ENCODE measurements at places on chromosomes 4 and X.
A peak's percentile ranks its signal among the peaks of the same experiment; 100 is the strongest.

DNA sequence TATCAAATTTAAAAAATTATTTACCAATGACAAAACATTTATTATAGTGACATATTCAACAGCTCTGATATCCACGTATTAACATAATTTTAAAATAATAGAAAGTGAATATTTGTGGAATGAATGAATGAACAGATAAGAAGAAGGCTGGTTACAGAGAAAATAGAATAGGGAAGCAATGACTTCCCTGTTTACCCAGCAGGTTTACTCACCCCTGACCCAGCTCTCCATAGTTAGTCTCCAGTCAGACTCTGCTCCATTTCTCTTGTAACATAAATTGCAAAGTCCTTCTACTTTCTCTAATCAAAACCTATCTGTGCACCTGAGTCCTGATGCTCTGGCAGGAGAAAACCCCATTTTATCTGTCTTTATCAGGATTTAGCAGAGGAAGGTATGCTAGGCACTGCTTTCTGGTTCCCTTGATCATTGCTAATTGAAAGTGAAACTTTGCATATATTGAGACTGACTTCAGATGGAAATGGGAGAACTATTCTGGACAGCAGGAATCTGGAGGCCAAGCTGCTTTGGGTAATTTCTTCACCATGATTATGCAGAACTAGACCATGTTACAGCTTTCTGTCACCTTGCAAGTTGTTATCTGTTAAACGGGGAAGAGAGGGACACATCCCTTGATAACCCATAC, 363.0 kb downstream of the FAT4 start:
- no peak overlapping the region for H3K27ac ChIP-seq
- no peaks in the 10 kb centered on the region for H3K36me3 ChIP-seq
- peak; percentile 3 for DNase-seq
- H3K4me1 ChIP-seq: no peaks in the 10 kb centered on the region

GRCh38 chr4:86717651-86718050, 123.5 kb downstream of the PTPN13 start:
- no peaks in the 10 kb centered on the region for H3K36me3 ChIP-seq
- no peak for DNase-seq
- H3K27ac ChIP-seq: no peak overlapping the region

DNA sequence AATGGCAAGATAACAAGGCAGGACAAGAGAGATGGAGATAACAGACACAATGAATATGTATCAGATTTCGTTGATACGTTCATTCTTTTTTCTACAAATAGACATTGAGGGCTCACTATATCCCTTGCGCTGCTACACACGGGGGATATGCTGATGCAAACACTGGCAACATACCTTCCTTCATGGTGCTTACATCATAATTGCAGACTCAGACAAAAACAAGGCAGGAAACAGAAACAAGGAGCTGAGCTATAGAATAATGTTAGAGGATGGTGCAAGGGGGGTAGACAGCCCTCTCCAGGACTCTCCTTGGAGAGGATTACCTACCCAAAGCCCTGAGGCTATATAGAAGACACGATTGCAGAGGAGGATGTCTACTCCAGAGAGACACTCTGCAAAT, 1069.5 kb downstream of the DMD start:
- DNase-seq: no peak
- H3K36me3 ChIP-seq: no peaks in the 10 kb centered on the region
- no peaks in the 10 kb centered on the region for H3K27me3 ChIP-seq
- no peak overlapping the region for H3K27ac ChIP-seq
- no peaks in the 10 kb centered on the region for H3K4me1 ChIP-seq

DNA sequence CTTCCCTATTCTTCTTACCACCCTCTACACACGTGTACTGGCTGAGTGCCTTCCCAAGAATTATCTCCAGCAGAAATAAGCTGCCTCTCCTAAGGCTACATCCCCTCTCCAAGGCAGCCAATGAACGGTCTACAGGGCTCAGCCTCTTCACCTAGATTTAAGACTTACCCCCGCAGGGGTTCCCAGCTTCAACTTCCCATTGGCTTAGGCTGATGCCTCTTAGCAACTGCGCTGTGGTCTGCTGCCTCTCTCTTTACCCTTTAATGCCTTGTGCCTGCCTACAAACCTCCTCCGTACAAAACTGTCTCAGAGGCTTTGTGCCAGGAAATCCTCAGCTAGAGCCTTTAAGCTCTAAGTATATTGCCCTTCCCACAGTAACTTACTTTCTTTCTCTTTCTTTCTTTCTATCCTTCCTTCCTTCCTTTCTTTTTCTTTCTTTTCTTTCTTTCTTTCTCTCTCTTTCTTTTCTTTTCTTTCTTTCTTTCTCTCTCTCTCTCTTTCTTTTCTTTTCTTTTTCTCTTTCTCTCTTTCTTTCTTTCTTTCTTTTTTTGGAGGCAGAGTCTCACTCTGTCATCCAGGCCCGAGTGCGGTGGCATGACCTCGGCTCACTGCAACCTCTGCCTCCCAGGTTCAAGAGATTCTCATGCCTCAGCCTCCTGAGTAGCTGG, 15.1 kb upstream of the PIGA start:
- no peaks in the 10 kb centered on the region for H3K27me3 ChIP-seq
- no peaks in the 10 kb centered on the region for H3K36me3 ChIP-seq
- DNase-seq: no peak
- H3K4me1 ChIP-seq: no peaks in the 10 kb centered on the region
- no peak overlapping the region for H3K27ac ChIP-seq

- H3K27me3 ChIP-seq: no peaks in the 10 kb centered on the region
- no peaks in the 10 kb centered on the region for H3K36me3 ChIP-seq
- no peaks in the 10 kb centered on the region for H3K4me1 ChIP-seq
Measured at GRCh38 chrX:23559975-23560374, 107.3 kb upstream of the PRDX4 start.

DNA sequence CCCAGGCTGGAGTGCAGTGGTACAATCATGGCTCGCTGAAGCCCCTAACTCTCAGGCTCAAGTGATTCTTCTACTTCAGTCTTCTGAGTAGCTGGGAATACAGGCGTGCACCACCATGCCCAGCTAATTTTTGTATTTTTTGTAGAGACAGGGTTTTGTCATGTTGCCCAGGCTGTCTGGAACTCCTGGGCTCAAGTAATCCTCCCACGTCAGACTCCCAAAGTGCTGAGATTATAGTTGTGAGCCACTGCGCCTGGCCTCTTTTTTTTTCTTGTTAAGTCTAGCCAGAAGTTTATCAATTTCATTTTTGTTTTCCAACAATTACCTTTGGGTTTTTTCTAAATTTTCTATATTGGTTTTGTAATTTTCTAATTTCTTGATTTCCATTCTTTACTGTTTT, 100.6 kb downstream of the GC start:
- H3K27me3 ChIP-seq: no peaks in the 10 kb centered on the region
- H3K4me3 ChIP-seq: no peak overlapping the region

DNA sequence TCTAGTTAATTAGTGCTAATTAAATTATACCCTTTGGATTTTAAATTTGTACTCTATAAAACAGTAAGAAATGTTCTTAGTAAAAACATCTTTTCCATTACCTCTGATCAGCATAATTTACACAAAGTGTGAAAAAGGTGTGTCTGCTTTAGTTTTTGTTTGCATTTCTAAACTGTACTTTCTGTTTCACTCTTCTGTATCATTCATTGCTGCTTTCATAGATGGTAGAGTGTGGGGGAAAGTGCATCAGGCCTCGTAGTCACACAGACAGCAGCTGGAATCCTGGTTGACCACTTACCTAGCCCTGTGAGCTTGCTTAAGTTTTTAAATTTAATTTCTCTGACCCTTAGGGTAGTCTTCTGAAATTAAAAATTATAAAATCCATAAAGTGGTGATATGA, 275.4 kb upstream of the PITX2 start:
- H3K36me3 ChIP-seq: no peaks in the 10 kb centered on the region
- no peak overlapping the region for H3K27ac ChIP-seq
- H3K4me1 ChIP-seq: no peaks in the 10 kb centered on the region
- H3K4me3 ChIP-seq: no peak overlapping the region
- no peak for DNase-seq
- H3K27me3 ChIP-seq: no peaks in the 10 kb centered on the region

- H3K27me3 ChIP-seq: no peaks in the 10 kb centered on the region
- H3K4me3 ChIP-seq: no peak overlapping the region
- DNase-seq: no peak
- no peaks in the 10 kb centered on the region for H3K36me3 ChIP-seq
- no peak overlapping the region for H3K27ac ChIP-seq
Measured at GRCh38 chr4:18041114-18041513, 19.6 kb upstream of the LCORL start.

DNA sequence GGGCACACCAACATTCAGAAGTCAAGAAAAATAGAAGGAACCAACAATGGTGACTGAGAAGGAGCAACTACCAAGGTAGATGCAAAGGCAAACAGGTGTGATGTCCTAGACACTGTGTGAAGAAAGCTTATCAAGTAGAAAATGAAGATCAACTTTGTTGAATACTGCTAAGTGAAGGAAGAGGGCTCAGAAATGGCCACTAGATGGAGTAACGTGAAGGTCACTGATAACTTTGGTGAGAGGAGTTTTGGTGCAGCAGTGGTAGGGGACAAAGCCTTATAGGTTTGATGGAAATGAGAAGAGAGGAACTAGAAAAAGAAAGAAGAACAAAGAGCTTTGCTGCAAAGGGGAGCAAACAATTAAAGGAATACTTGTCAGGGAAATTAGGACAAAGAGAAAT, 23.5 kb downstream of the OTC start:
- H3K36me3 ChIP-seq: no peaks in the 10 kb centered on the region
- H3K27ac ChIP-seq: no peak overlapping the region
- no peaks in the 10 kb centered on the region for H3K4me1 ChIP-seq
- no peaks in the 10 kb centered on the region for H3K27me3 ChIP-seq
- DNase-seq: no peak
- no peak overlapping the region for H3K4me3 ChIP-seq

- peak overlapping the region; percentile 5 for H3K4me3 ChIP-seq
- peaks cover 2% of the 10 kb centered on the region for H3K36me3 ChIP-seq
- H3K27me3 ChIP-seq: no peaks in the 10 kb centered on the region
- H3K27ac ChIP-seq: peak overlapping the region; percentile 95
Measured at GRCh38 chrX:47560179-47560933, 649 bp upstream of the ARAF start.

GRCh38 chr4:40190019-40190418, 6.8 kb upstream of the RHOH start:
- H3K4me1 ChIP-seq: no peaks in the 10 kb centered on the region
- no peak overlapping the region for H3K4me3 ChIP-seq
- peak; percentile 65 for DNase-seq
- no peak overlapping the region for H3K27ac ChIP-seq
- H3K27me3 ChIP-seq: no peaks in the 10 kb centered on the region

GRCh38 chr4:76831711-76832373, 66.1 kb downstream of the SOWAHB start:
- peak overlapping the region; percentile 71 for H3K27ac ChIP-seq
- H3K4me1 ChIP-seq: peaks cover 10% of the 10 kb centered on the region
- no peak overlapping the region for H3K4me3 ChIP-seq

- H3K4me1 ChIP-seq: no peaks in the 10 kb centered on the region
- no peak overlapping the region for H3K4me3 ChIP-seq
- no peak for DNase-seq
- no peaks in the 10 kb centered on the region for H3K36me3 ChIP-seq
- no peaks in the 10 kb centered on the region for H3K27me3 ChIP-seq
Measured at GRCh38 chr4:180794333-180794732, 1448.9 kb upstream of the TENM3 start.

GRCh38 chrX:34300871-34301270, 168.8 kb upstream of the FAM47A start:
- H3K27ac ChIP-seq: no peak overlapping the region
- no peaks in the 10 kb centered on the region for H3K36me3 ChIP-seq
- no peaks in the 10 kb centered on the region for H3K27me3 ChIP-seq
- DNase-seq: peak; percentile 6
- no peak overlapping the region for H3K4me3 ChIP-seq

DNA sequence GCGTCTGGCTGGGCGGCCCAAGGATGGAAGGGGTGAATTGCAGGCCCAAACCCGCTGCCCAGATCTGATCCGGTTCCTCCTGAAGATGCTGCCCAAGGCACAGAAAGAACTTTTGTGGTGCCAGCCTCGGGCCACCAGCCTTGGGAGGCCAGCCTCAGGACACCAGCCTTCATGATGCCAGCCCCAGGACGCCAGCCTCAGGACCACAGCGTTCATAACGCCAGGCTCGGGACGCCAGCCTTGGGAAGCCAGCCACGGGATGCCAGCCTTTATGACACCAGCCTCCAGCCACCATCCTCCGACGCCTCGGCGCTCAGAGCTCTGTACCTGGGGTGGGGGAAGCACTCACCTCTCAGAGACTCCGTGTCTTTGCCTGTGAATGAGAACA, 107.8 kb downstream of the ADRA2C start:
- no peak for DNase-seq
- H3K36me3 ChIP-seq: no peaks in the 10 kb centered on the region
- no peak overlapping the region for H3K27ac ChIP-seq

All from fibroblast of lung (primary cell).